ENCODE measurements at places on chromosomes 7 and 10.

- no peak for DNase-seq
Observed at GRCh38 chr10:119454990-119455389, 87.5 kb downstream of the RGS10 start.

DNA sequence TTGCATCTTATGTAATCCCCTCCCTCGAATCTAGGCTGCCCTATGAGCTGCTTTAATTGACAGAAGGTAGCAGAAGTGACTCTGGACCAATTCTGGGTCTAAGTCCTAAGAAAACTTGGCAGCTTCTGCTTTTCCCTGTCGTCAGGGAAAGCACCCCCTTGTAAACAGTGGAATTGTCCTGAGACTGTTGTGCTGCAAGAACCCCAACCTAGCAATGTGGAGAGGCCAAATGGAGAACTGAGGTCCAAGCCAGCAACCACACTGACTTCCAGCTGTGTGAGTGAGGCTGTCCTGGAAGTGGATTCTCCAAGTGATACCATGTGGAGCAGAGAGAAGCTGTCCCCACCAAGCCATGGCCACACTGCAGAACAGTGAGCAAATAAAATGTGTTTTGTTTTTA lies 75.5 kb downstream of the ARHGAP22 start:
- DNase-seq, result no peak

DNA sequence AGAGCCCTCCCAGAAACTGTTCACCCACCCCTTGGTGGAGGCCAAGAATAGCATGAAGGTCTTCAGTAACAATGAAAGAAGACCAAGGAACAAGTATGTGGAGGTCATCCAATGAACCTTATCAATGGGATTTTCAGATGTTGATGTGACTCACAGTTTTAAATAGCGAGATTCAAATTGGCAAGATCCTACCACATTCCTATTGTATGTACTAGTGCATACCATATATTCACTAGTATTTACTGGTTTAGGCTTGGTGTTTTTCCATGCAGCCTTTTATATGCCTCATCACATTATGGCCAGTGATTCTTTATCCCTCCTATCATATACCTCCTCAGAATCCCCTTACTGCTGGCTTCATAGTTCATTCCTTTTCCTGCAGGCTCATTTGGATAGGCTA lies 54.4 kb downstream of the ITGB8 start:
- no peak for DNase-seq

GRCh38 chr10:75070961-75071428 lies 40.5 kb upstream of the SAMD8 start:
- no peak for DNase-seq

- no peak for DNase-seq
Observed at GRCh38 chr7:74006451-74007241, 21.3 kb upstream of the ELN start.

GRCh38 chr10:11073410-11073809 lies 55.7 kb downstream of the CELF2 start:
- no peak for DNase-seq

GRCh38 chr7:133936074-133936473 lies 191.1 kb upstream of the LRGUK start:
- no peak for DNase-seq

GRCh38 chr7:102152672-102153598 lies 133.7 kb upstream of the SH2B2 start:
- DNase-seq, result no peak

DNA sequence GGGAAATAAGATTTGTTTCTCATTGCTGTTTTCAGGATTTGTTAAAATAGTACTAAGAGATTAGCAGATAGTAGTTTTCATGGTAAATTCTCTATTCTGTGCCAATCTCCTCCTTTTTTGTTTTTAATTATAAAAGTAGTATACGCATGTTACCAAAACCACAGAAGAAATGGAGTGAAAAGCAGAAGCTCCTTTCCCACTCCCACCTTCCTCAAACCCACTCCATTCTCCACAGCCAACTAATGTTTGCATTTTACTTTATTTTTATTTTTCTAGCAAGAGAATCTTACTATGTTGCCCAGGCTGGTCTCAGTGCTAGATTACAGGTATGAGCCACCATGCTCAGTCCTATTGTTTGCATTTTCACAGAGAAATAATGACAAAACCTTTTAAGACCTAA lies 4.5 kb upstream of the LRMDA start:
- DNase-seq, result no peak

DNA sequence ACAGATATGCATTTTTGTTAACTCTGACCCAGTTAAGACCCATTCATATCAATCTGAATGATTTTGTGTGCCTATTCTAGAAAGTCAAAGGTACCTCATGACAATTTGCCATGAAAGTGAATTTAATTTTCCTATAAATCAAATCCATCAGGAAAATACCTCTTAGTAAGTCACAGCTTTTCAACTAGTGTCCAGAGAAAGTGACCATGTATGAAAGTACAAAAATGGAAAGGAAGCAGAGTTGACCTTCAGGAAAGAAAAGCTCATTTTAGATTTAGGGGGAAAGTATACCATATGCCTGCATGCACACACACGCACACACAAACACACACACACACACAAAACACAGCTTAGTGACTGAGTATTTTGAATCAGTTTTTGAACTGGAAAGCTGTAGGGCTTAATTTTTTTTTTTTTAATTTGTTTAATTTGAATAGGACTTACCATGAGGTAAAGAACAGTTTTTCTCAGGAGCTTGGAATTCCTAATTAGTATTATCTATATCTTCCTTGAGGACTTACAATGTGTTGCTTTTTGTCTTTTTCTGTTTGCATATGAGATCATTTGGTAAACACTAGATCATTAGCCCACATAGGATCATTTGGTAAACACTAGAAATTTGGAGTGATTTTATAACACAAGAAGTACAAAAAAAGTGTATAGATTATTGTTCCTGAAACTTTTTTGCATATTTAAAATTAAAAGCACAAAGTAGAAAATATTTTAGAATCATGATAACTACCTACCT lies 61.6 kb downstream of the ZNF277 start:
- no peak for DNase-seq

- DNase-seq, result no peak
Observed at GRCh38 chr7:8507566-8507965, 74.2 kb downstream of the NXPH1 start.

DNA sequence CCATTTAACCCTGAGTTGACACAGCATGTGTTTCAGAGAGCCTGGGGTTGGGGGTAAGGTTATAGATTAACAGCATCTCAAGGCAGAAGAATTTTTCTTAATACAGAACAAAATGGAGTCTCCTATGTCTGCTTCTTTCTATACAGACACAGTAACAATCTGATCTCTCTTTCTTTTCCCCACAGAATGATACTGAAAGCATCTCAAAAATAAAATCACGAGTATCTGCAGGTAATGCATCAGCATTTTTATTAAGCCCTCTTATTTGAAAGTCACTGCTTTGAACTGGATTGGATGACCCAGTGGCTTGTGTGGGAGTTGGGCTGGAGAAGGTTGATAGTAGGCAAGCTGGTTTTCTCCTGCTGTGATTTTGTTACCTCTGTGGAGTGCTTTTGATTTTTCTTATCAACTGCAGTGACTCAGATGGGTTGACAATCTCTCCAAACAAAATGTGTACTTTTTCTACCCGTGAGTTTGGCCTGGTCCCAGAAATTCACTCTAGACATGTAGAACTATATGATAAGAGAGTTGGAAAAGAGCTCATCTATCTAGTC lies 253.5 kb upstream of the PRKCQ start:
- DNase-seq, result no peak

DNA sequence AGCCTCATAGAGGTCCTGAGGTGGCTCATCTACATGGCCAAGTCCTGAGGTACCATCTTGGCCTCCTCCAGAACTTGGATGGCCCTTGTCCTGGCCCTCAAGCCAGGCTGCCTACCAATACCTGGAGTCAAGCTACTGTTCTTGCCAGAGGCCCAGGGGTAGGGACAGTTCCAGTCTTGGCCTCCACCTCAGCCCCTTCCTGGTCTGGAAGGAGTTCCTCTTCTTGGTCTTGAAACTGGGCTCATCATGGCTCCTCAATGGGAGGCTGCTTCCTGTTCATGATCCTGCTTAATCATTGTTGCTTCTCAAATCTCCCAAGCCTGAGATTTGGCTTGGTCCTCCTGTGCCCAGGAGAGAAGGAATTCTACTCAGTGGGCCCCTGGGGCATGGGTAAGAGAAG lies 3.9 kb downstream of the HPS6 start:
- no peak for DNase-seq

GRCh38 chr10:17655009-17655408 lies 11.1 kb downstream of the STAM start:
- DNase-seq, result no peak

DNA sequence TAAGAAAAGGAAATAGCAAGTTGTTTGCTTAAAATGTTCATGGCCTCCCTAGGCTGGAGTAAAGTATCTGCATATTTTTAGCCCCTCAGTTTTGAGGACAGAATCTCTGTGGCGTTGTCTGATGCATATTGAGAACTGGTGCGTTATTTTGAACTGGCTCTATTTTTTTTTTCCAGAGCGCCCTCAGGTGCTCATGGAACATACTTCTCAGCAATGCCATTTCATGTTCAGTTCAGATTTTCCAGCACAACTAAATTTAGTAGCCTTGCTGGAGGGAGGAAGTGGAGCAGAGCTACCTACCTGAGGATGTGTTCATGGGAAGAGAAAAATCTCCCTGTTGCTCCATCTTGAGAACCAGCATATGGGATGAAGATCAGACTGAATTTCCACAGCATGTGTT lies 870.5 kb downstream of the LRMDA start:
- no peak for DNase-seq

- no peak for DNase-seq
Observed at GRCh38 chr7:30502470-30503251, 2.0 kb downstream of the GGCT start.

DNA sequence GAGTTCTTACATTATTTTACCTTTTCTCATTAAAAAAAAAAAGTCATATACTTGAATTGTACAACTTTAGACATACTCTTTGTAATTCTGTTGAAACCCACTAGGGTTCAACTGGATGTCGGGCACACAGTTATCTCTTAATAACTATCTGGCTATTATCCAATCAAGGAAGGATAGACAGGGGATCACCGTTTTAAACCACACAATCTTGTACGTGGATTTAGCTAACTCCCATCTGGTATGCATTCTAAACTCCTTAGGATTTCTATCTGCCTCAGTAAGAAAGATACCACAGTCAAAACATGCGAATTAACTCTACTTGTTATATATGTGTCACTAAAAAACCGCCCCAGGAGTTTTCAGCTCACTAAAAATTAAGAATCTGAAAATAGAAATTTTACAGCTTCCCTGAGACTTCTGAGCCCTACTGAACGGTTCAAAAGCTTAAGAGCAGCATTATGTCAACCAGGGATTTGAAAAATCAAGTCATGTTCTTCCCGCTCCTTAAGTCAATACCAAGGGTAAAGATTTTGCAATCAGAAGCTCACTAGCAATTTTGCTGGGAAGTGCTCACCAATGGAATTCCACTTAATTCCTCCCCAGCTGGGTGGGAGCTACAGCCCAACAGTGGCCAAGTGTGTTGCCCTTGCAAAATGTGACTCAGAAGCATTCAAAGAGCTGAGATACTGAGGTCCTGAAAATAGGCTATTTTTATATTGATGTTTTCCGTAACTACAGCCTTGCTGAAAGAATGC lies 267.0 kb downstream of the FRMD4A start:
- no peak for DNase-seq

DNA sequence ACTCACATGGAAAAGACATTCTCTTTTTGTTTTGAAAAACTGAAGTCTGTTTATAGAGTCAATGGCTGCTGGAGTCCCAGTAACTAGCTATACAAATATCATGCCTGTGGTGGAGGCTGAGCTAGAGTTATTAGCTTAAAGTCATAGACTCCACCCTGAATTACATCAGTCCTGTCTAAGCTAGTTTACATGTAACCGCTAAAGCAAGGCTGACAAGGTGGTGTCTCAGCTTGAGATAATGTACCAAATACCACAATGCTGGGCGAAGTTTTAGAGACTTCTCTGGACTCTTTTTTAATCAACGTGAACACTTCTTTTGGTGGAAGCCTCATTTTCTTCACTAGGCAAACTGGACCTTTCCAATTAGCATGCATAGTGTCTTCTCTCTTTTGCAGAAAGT lies 219.4 kb downstream of the ANK3 start:
- DNase-seq, result no peak

DNA sequence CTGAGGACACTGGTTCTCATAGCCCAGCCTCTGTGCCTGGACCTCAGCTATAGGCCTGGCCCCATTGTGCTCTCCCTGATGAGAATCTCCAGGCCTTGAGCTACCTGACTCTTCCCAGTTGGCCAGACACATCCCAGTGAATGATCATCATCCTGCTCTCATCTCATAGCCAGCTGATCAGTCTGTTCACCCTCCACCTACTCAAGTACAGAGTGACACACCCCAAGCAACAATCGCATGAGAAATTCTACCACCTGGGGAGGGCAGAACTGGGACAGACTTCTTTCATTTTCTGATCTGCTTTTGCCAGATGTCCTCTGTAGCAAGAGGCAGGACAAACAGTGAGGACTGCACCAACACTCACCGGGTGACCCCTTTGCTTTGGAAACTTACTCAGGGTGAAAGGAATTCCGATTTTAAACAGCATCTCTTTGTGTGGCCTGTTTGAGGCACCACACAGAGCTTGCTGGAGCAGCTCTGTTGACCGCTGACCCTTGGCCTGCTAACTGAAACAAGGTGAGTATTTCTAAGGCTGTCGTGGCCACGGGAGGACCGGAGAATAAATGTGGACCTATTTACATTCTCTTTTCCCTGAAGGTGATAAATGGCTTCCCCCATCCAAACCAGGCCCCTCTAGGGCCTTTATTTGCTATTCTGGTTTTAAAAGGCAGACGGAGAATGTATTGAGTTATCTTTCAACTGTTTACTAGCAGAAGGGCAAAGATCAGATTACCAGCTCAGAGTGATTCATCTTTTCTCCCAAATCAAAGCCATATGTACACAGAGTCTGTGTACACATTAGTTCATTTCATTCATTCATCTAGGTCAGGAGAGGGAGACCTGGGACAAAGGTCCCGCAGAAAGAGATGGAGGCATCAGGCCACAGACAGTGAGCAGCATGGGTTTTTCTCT lies 181.4 kb upstream of the TNS3 start:
- no peak for DNase-seq

GRCh38 chr10:91665842-91666241 lies 33.0 kb upstream of the PPP1R3C start:
- DNase-seq, result no peak

- DNase-seq, result no peak
Observed at GRCh38 chr7:157437519-157438061, 100.8 kb downstream of the DNAJB6 start.

GRCh38 chr7:131173145-131173890 lies 154.4 kb upstream of the MKLN1 start:
- DNase-seq, result no peak

DNA sequence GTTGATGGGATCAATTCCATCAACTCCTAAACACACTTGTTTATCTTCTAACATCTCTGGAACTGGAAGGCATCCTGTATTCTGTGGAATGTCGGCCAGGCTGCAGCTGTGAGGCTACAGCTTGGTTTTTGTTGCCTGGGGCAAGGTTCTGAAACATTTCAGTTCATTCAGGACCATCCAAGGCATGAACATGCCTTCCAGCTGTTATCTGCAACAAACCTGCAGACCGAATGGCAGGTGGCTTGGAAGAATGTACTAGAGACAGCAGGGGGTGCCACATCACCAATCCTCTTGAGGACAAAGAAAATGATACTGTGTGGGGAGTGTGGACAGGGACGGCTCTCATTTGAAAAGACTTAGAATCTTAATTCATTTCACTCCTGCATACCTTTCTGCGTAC lies 12.4 kb downstream of the PAPOLB start:
- no peak for DNase-seq

- no peak for DNase-seq
Observed at GRCh38 chr10:66927971-66928770, 2.3 kb downstream of the LRRTM3 start.

Data from KG1 (cell line).